ENCODE measurements at places on chromosomes 6 and 20.

DNA sequence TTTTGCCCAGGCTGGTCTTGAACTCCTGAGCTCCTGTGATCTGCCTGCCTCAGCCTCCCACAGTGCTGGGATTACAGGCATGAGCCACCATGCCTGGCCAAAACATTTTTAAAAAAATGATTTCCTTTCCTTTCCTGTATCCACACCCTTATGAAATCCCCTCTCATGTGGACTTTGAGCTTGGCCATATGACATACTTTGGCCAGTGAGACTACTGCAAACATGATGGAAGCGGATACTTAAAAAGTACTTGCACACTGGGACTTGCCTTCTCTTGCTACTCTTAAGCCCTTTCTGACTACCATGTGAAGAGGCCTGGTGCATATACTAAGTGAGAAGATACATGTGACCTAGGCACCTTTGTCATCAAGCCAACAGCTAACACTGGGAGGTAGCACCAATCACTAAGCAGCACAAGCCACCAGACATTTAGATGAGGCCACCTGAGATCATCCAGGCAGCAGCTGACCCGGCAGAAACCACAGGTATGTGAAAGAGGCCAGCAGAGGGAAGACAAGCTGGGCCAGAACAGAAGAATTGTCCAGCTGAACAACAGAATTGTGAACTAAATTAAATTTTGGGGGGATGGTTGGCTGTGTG is 78.5 kb upstream of the HDAC2 start:
- no peak for DNase-seq

DNA sequence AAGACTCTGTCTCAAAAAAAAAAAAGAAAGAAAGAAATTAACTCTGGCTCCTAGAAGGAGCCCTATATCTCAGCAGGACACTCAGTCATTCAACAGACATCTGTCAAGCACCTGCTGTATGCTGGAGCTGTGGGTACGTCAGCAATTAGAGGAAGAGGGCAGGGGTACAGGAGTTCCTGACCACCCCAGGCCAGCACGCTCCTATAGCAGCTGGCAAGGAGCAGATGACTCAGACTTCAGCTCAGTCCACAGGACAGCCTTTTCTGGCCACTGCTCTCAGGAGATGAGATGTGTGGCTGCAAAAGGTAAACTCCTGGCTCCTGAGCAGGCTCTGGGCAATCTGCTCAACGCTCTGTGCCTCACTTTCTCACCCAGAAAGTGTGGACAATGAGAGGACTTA is 1.7 kb upstream of the RTEL1 start:
- no peak for DNase-seq

- no peak for DNase-seq
Measured at GRCh38 chr20:4972506-4973251, 28.6 kb downstream of the SLC23A2 start.

GRCh38 chr6:22071270-22072041 is 225.4 kb downstream of the PRL start:
- no peak for DNase-seq

- DNase-seq, result no peak
Measured at GRCh38 chr6:41200296-41200900, 551 bp downstream of the TREML2 start.

- DNase-seq, result no peak
Measured at GRCh38 chr6:77587963-77588362, 64.9 kb upstream of the MEI4 start.

DNA sequence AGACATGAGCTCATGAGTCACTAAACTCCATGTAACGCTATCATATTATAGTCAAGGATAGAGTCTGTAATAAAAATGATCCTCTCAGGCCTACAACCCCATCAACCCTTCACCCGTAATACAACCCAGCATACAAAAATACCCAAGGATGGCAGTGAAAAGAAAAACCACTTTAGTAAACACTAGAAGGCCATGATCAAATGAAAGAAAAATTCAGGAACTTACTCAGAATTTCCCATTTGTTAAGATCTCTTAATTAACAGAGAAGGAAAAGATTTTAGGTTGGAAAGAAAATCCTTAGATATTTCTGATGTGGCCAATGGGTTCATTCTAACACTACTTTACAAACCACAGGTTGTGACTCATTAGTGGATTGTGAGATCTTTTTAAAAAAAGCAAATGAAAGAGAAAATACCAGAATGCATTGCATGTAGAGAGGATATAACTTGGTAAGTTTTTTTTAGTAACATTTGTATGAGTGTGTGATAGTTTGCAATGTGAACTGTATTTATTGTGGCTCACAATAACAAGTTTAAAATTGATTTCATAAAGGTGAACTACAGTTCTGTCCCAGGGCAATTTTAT is 8.0 kb upstream of the UBE2J1 start:
- no peak for DNase-seq

- DNase-seq, result no peak
Measured at GRCh38 chr20:35344354-35344837, 52.2 kb upstream of the FAM83C start.

DNA sequence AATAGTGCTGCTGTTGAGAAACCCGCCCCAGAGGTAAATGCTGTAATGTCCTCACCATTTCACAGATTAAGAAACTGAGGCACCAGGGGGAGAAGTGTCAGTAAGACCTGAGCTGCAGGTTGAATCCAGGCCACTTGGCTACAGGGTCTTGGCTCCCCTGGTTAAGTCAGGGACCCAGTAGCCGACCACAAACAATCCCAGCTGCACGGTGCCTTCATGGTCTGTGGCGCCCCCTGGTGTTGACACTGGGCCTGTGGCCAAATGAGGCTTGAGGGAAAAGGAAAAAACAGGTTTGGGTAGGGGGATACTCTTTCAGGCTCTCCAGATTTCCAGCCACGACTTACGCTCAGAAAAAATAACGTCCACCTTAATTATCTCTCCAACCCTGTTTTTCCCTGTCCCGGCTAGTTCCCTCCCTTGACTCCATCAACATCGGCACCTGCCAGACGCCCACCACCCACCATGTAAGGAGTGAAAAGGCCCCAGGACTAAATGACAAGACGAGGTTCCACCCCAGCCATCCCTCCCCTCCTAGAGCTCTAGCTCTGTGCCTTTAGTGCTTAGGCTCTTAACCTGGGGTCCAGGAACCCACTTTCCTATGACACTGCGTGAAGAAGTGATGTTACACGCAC is 47.7 kb upstream of the POLR1H start:
- no peak for DNase-seq

DNA sequence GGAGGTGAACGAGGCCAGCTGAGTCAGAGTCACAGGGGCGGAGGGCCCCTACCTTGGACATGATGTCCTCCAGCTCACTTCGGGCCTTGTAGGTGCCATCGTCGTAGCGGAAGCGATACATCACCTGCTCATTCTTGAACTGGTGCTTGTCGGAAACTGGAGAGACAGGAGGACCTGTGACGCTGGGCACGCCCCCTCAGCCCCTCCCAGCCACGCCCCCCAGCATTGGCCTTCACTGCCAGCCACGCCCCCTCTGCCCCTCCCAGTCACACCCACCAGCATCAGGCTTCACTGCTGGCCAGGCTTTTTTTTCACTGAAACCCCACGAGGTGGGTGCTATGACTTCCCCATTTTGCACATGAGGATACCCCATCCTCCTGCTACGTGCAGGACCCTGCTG is 148.2 kb downstream of the PREX1 start:
- no peak for DNase-seq

- DNase-seq, result no peak
Measured at GRCh38 chr6:134909701-134910592, 40.0 kb downstream of the ALDH8A1 start.
